ENCODE measurements at places on chromosomes 6 and 20. TPM values are rescaled to one million over a fixed set of nuclear protein-coding genes. Genes with fewer than 3 reads are reported as not detected.

- no peaks in the 10 kb centered on the region for H3K36me3 ChIP-seq
- H3K27me3 ChIP-seq, result no peaks in the 10 kb centered on the region
- DNase-seq, result no peak
- no peaks in the 10 kb centered on the region for H3K4me1 ChIP-seq
- H3K4me3 ChIP-seq, result no peak overlapping the region
Observed at GRCh38 chr6:135828021-135828420, 23.5 kb upstream of the PDE7B start.

DNA sequence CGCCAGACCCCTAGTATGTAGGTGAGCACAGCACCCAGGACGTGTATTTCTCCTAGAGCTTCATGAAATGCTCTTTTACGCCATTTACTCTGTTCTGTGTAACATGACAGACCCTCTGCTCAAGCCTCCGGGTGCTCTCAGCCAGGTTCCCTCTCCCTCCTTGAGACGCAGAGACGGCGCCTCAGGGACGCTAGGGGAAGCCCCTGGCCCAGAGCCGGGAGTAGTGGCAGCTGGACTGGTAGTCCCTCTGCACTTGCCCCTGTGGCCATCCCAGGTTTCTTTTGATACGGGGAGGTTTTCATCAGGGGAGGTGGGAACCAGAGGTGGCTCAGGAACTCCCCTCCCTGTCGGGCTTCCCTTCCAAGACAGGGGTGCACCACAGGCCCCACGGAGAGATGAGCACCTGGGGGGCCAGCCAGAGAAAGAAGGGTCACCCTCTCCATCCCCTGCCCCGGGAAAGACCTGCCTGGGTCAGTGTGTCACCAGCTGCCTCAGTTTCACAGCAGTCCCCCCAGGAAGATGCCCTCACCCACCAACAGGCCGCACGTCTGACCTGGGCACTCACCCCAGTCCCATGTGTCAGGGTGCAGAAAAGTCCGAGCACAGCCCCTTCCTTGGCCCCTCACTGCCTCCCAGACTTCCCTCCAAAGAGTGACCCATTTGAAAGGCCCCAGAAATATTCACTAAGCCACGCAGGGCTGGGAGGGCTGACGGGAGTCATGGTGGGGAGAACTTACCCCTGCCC, 58.1 kb upstream of the AFDN start:
- no peaks in the 10 kb centered on the region for H3K36me3 ChIP-seq
- no peak for DNase-seq
- H3K4me1 ChIP-seq, result no peaks in the 10 kb centered on the region
- no peaks in the 10 kb centered on the region for H3K27me3 ChIP-seq
- H3K27ac ChIP-seq, result no peak overlapping the region

DNA sequence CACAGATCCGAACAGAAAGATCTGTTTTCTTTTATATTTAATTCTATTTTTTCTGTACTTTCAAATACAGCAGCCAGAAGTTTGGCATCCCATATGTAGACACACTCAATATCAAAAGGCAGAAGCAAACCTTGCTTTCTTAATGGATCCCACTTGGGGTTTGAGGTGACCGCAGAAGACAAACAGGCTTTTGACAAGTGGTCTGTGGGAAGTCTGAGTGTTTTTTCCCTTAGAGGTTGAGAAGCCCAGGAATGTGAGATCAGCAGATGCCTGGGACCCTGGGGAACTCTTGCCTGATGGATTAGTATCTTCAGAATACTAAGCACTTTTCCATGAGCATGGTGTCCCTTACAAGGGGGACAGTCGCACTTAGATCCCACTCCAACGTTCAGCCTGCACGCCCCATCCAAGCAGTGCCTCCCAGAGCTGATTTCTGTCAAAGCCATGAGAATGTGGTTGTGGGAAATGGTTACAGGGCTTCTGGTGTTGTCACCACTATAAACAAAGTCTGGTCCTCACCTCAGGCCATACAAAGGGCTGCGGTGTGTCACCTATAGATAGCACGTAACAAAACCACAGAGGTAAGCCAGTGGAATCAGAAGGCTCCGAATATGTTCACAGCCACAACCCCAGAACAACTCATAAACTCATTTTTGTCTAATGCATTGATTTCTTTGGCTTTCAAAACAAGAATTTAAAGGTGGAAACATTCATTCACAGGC, 12.7 kb downstream of the IL17F start:
- H3K4me1 ChIP-seq, result no peaks in the 10 kb centered on the region
- no peaks in the 10 kb centered on the region for H3K36me3 ChIP-seq

DNA sequence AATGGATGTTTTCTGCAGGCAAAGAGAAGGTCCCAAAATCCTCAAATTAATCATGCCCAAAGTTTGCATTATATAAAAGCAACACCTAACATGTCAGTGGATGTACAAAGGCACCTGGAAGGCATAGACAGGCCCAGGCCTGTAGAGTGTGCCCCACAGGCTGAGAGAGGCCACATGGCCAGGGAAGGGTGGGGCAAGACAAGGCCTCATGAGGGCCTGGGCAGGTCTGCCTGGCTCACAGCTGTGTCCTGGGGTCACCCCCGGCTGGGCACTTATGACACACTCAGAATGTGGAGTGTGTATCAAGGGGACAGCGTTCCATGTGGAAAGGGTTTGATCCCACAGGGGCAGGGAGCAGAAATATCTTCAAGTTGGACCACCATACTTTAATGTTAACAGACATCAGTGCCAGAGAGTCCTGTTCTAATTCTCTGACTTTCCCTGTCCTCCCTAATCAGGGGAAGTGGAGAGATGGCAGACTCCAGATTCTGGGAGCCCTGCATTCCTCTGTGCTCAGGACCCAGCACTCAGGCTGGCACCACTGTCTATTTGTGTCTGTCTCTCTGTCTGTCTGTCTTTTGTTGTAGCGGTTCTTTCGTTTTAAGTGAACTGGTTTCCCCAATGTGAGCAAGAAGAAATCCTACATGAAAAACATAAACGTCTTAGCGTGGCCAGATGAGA, 178.3 kb upstream of the FOXA2 start:
- H3K4me3 ChIP-seq, result no peak overlapping the region
- DNase-seq, result no peak

- no peak overlapping the region for H3K27ac ChIP-seq
- H3K4me3 ChIP-seq, result no peak overlapping the region
- DNase-seq, result no peak
- no peaks in the 10 kb centered on the region for H3K27me3 ChIP-seq
Observed at GRCh38 chr6:74482180-74482579, 723.7 kb downstream of the COL12A1 start.

DNA sequence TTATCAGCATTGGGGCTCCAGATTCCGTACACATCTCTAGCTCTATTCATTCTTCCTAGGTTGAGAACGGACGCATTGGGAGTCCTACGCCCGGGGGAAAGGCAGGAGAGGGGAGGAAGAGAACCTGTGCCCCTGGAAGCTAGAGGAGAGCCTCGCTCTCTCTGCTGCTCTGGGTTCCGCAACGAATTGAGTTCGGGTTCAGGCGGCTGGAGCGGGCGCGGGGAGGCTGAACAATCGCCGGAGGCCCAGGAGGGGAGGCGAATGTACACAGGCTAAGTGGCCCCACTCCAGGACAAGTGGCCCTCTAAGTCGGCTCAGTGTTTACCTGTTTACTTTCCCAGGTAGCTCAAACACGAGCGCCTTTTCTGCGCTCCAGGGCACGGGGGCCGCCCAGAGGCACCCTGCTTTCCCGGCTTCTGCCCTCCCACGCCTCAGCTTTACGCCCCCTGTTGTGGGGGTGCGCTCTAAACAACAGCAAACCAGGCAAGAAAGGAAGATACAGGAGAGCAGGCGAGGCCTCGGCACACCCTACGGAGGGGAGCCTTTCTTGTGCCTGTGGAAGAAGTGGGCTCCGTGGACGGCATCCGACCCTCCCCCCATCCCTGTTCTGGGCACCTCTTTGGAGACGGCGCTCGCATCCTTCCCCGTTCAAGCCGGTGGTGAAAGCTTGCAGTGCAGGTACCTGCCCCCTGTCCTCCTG, 4.6 kb upstream of the NKX2-2 start:
- peaks cover 46% of the 10 kb centered on the region for H3K27me3 ChIP-seq
- H3K4me3 ChIP-seq, result no peak overlapping the region
- no peaks in the 10 kb centered on the region for H3K36me3 ChIP-seq

DNA sequence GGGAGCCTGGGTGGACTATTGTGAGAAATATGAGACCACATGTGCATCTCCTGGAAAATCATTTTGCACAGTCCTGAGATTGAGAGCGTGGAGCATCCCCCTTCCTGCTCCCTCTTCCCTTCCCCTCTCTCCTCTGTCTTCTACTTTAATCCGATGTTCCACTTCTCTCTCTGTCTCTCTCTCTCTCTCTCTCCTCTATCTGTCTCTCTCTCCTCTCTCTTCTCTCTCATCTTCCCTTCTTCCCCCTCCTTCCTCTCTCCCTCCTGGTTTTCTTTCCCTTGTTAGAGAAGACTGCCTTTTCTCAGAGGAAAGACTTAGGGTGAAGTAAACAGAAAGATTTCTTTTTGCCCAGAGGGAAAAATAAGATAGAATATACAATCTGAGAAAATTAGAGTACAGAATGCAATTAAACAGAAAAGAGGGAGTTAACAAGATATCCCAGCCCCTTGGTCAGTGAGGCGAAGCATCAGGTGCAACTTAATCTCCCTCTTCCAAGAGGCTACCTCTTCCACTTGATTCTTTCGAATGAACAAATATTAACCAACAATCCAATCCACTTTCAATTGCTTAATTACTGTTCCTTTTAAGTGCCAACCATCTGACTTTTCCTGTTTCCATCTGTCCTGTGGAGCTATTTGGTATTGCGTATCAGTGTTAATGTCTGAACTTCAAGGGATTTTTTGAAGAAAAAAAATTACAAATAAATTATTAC, 14.6 kb downstream of the KHDC1 start:
- H3K4me1 ChIP-seq, result no peaks in the 10 kb centered on the region
- H3K4me3 ChIP-seq, result no peak overlapping the region
- peaks cover 4% of the 10 kb centered on the region for H3K27me3 ChIP-seq
- no peaks in the 10 kb centered on the region for H3K36me3 ChIP-seq
- DNase-seq, result no peak

DNA sequence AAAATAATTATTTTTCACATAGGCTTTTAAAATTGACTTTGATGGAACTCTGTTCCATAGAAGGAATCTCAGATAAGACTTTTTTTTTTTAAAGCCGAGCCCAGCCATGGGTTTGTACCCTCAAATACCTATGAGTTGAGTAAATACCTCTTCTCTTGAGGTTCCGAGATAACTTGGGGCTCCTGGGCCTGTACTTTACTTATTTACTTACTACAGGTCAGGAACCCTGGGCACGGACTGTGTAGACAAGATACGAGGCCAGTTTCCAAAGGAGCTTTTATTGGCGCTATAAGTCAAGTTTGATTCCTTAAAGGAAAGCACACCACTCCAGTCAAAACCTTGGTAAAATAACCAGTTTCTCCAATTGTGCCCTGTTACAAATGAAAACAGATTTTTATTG, 7.5 kb downstream of the AFG1L start:
- no peaks in the 10 kb centered on the region for H3K4me1 ChIP-seq
- H3K36me3 ChIP-seq, result no peaks in the 10 kb centered on the region
- DNase-seq, result no peak
- no peak overlapping the region for H3K27ac ChIP-seq
- no peaks in the 10 kb centered on the region for H3K27me3 ChIP-seq
- no peak overlapping the region for H3K4me3 ChIP-seq

DNA sequence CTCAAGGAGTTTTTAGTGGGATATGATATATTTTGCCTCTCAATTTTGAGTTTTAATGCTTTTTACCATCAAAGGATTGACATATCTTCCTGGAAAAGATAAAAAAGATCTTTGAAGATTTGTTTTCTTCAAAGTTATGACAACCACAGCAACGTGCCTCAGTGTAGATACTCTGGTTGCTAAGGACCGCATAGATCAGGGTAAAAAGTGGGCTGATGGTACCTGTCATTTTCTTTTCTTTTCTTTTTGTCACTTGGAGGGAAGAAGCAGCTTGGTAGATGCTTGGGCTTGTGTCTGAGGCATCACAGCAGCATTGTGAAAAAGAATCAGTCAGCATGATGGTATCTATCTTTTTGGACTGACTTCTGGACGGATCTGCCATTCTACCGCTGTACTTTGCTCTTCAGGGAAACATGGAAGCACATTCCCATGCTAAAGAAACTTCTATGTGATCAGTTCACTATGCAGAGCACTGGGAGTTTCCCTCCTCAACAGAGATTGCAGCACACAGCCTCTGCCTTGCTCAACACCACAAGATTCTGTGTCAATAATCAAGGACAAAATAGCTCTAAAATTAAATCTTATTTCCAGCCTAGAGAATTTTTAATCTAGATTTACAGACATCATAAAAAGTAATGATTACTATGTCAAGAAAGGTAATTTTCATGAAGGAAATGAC, 54.8 kb upstream of the SGK1 start:
- DNase-seq, result no peak
- peak overlapping the region; percentile 53 for H3K27ac ChIP-seq
- H3K4me1 ChIP-seq, result peaks cover 25% of the 10 kb centered on the region
- H3K4me3 ChIP-seq, result no peak overlapping the region
- H3K36me3 ChIP-seq, result no peaks in the 10 kb centered on the region

- no peak overlapping the region for H3K4me3 ChIP-seq
- no peak overlapping the region for H3K27ac ChIP-seq
- H3K4me1 ChIP-seq, result no peaks in the 10 kb centered on the region
Observed at GRCh38 chr6:8415913-8416312, 19.4 kb downstream of the SLC35B3 start.

GRCh38 chr6:65182681-65183080, 524.3 kb downstream of the EYS start:
- no peaks in the 10 kb centered on the region for H3K4me1 ChIP-seq
- no peak for DNase-seq
- no peaks in the 10 kb centered on the region for H3K36me3 ChIP-seq
- no peaks in the 10 kb centered on the region for H3K27me3 ChIP-seq
- no peak overlapping the region for H3K4me3 ChIP-seq

- no peaks in the 10 kb centered on the region for H3K27me3 ChIP-seq
- H3K27ac ChIP-seq, result no peak overlapping the region
- H3K36me3 ChIP-seq, result no peaks in the 10 kb centered on the region
- DNase-seq, result no peak
- H3K4me1 ChIP-seq, result no peaks in the 10 kb centered on the region
Observed at GRCh38 chr6:21947731-21948386, 349.0 kb downstream of the PRL start.

GRCh38 chr20:50431066-50431450, 79.1 kb upstream of the PTPN1 start:
- H3K36me3 ChIP-seq, result no peaks in the 10 kb centered on the region
- no peak for DNase-seq
- H3K4me3 ChIP-seq, result no peak overlapping the region
- H3K4me1 ChIP-seq, result peaks cover 75% of the 10 kb centered on the region
- H3K27me3 ChIP-seq, result no peaks in the 10 kb centered on the region
- H3K27ac ChIP-seq, result peak overlapping the region; percentile 85

- no peak for DNase-seq
- no peak overlapping the region for H3K27ac ChIP-seq
- peaks cover 4% of the 10 kb centered on the region for H3K4me1 ChIP-seq
Observed at GRCh38 chr6:122063076-122063475, 336.4 kb upstream of the HSF2 start.

FAM83B gene
- total RNA-seq, result 88.9 TPM

RUNX2 gene
- total RNA-seq, result 1.4 TPM

BNIP5 gene
- total RNA-seq, result not detected

PTGIS gene
- total RNA-seq, result 13.0 TPM

MAP3K7 gene
- total RNA-seq, result 12.4 TPM

BHLHE23 gene
- total RNA-seq, result not detected

NKAPL gene
- total RNA-seq, result not detected

TMEM244 gene
- total RNA-seq, result not detected

MICB gene
- 2.6 TPM for total RNA-seq

Data from esophagus squamous epithelium (tissue), 5 donors.